ENCODE measurements at places on chromosomes 2 and 18. TPM values are rescaled to one million over a fixed set of nuclear protein-coding genes. Genes with fewer than 3 reads are reported as not detected.

INHBB gene
- 8.0 TPM for polyA plus RNA-seq

RETSAT gene
- 8.2 TPM for polyA plus RNA-seq

ABCB11 gene
- 0.03 TPM for polyA plus RNA-seq

G6PC2 gene
- not detected for polyA plus RNA-seq

ERBB4 gene
- polyA plus RNA-seq: 4.9 TPM

CWC22 gene
- polyA plus RNA-seq: 10.0 TPM

ARHGAP28 gene
- not detected for polyA plus RNA-seq

ZNF521 gene
- polyA plus RNA-seq: 4.3 TPM

SCLY gene
- polyA plus RNA-seq: 8.9 TPM

GULP1 gene
- 10.3 TPM for polyA plus RNA-seq

TOGARAM2 gene
- 2.6 TPM for polyA plus RNA-seq

GRP gene
- polyA plus RNA-seq: not detected

NFE2L2 gene
- 29.8 TPM for polyA plus RNA-seq

DCDC2C gene
- not detected for polyA plus RNA-seq

SPHKAP gene
- polyA plus RNA-seq: 4.3 TPM

SDC1 gene
- 9.0 TPM for polyA plus RNA-seq

DSG3 gene
- 0.04 TPM for polyA plus RNA-seq

NEU2 gene
- polyA plus RNA-seq: not detected

TRIM43 gene
- polyA plus RNA-seq: not detected

ASB18 gene
- not detected for polyA plus RNA-seq

SERPINB3 gene
- polyA plus RNA-seq: not detected

PMAIP1 gene
- polyA plus RNA-seq: not detected

SLC4A5 gene
- polyA plus RNA-seq: not detected

CPS1 gene
- 2.2 TPM for polyA plus RNA-seq

LCT gene
- polyA plus RNA-seq: not detected

Measured in Purkinje cell (primary cell).